ENCODE measurements at places on chromosomes 6 and 20. TPM values are rescaled to one million over a fixed set of nuclear protein-coding genes. Genes with fewer than 3 reads are reported as not detected.

Gene MYH7B
- 0.55 TPM for total RNA-seq

GRCh38 chr6:169205176-169206160 lies 48.2 kb downstream of the THBS2 start:
- DNase-seq, result no peak

DNA sequence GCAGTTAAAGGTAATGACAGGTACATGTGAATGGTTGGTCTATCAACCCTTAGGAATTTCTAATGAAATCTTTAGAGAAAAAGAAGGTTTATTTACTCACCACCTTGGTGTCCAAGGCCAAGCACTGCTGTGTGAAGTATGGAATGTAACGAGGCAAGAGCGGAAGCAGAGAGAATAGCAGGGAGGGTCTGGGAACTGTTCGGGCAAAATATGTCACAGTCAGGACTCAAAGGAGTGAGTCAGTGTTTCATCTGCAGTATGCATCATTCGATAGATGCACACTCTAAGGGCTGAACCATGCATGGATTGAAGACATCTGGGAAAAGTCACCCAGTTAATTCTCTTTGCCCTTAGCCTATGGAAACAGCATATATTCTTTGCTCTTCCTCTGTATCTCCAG lies 33.2 kb downstream of the ADGRF5 start:
- no peak for DNase-seq

Gene SLC32A1
- total RNA-seq, result 0.09 TPM

GRCh38 chr6:139801571-139802321 lies 427.3 kb upstream of the CITED2 start:
- no peak for DNase-seq

DNA sequence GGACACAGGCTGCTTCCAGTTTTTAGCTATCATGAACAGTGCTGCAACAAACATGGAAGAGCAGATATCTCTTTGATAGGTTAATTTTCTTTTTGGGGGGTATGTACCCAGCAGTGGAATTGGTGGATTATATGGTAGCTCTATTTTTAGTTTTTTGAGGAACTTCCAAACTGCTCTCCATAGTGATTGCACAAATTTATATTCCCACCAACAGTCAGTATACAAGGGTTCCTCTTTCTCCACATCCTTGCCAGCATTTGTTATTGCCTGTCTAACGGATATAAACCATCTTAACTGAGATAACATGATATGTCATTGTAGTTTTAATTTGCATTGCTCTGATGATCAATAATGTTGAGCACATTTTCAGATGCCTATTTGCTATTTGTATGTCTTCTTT lies 237.6 kb downstream of the MMUT start:
- no peak for DNase-seq

Gene PTK6
- not detected for total RNA-seq

Gene TSPO2
- total RNA-seq, result not detected

GRCh38 chr6:154925130-154925529 lies 70.0 kb upstream of the TIAM2 start:
- no peak for DNase-seq

Gene MDC1
- total RNA-seq, result 107 TPM

Gene POLR3F
- total RNA-seq, result 12.9 TPM

DNA sequence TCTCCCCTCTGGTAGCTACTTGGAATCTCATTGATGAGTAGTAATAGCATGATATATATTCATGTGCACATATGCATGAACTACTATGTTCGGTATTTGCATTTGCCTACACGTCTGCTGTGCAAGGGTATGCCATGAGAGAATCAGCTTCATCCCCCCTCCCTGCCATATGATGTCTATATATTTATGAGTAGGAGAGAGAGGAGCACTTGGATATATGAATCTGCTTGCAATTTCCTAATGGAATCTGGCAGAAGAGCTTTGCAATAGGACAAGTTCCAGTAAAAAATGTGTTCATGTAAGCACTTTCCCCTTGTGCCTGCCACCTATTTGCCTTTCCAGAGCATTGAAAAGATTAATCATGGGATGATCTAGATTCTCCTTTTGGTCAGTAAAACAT lies 76.2 kb upstream of the BACH2 start:
- DNase-seq, result no peak

- no peak for DNase-seq
Observed at GRCh38 chr6:120671519-120671918, 662.8 kb downstream of the TBC1D32 start.

DNA sequence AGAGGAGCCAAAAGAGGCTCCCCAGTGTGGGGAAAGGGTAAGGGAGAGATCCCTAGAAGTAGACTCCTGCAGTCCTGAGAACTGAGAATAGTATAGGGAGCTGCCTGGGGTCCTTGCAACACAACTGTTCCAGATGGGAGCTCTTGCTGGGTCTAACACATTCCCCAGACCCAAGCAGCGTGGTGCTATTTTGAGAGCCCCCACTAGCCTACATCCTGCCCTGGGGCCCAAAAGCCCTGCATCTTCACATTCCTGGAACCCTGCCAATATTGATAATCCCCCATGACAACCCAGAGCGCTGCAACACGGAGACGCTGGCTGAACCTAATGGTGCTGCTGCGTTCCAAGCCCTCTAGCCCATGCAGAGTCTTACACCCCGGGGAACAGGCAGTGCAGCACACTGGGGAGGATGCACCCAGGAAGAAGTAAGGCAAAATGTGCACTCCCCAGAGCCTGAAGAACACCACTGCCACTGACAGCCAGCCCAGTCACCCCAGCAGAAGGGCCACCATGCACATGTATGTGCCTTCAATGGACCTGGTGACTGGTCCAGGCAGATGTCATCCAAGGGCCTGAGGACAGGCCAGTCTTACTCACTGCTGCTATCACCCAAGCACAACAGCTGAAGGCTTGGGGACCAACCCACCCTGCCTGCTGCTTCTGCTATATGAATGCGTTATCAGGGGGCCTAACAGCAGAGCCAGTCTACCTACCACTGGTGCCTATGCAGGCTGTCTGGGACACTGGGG lies 7.0 kb upstream of the RNF217 start:
- no peak for DNase-seq

DNA sequence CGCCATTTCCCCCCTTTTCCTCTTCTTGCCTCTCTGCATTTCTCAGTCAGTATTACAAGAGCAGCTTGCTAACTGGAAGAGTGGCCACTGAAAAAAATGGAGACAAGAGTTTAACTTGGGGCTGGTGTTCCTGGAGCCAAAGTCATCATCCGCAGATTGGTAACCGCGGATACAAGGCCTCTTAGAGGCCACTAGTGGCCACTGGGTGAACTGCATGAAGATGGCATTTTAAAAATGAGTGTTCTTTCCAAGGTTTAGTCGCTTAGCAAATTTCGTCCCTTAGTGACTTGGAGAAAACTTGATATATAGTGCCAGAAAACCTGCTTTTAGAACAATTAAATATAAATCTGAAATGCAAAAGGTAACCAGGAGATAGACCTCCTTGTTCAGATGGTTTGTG lies 4.8 kb downstream of the F13A1 start:
- DNase-seq, result peak; percentile 53

Gene TSHZ2
- 8.5 TPM for total RNA-seq

DNA sequence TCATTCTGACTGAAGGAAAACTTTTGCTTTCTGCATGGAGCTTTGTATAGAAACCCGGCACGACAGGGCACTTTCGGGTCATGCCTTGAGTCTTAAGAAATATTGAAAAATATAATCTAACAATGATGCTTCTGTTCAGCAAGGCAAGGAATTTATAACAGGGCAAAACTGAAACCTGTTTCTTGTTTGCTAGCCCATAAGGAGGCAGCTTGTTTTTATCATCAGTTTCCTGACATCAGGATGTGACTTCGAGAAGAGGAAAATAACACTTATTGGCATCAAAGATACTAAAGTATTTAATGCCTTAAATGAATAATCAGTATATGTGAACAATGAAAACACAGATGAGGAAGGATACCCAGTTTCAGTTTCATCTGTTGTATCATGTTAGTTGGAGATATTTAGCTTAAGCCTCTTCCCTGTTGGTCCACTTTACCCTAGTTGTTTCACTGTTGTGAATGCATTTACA lies 146.5 kb downstream of the CDKAL1 start:
- DNase-seq, result no peak

DNA sequence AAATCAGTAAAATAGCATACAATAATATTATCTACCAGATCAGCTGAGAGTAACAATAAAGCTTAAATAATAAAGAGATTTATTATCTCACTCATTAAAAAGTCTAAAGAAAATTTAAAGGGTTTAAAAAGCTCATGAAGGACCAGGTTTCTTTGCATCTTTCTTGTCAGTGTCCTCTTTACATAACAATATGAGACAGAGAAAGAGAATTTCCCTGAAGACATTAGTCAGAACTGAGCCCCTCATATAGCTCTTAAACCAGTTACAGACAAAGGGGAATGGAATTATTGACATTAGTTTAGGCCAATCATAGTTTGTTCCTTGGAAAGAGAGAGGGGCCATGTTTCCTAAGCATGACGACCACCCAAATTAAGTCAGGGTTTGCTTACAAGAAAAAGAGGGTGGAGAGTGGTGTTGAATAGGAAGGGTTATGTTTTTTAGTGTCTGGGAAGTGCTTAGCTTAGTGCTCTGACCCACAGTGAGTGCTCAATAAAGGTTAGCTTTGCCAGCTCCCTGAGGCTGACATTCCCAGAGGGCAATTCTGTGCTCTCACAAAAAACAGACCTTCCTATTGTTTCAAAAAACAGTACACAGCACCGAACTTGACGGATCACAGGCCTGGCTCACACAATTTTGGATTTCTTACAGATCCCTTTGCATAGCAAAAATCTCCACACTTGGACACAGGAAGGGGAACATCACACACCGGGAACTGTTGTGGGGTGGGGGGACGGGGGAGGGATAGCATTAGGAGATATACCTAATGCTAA lies 3.6 kb upstream of the PLCB1 start:
- DNase-seq, result no peak

GRCh38 chr20:1263853-1264252 lies 2.2 kb upstream of the SNPH start:
- DNase-seq, result no peak

Gene SAMD3
- 0.73 TPM for total RNA-seq

Gene MYBL2
- 124 TPM for total RNA-seq

Gene MUC22
- total RNA-seq, result not detected

Gene MAP1LC3A
- total RNA-seq, result 17.5 TPM

- DNase-seq, result no peak
Observed at GRCh38 chr6:90691823-90692222, 105.0 kb upstream of the MAP3K7 start.
